Pancreas (tissue), 10 donors: ENCODE measurements at places on chromosomes 2 and 18.
A peak's percentile ranks its signal among the peaks of the same experiment; 100 is the strongest.

GRCh38 chr18:58802959-58803358, 61.7 kb upstream of the ZNF532 start:
- no peak for DNase-seq

GRCh38 chr2:136334967-136335366, 217.0 kb upstream of the CXCR4 start:
- DNase-seq, result no peak

DNA sequence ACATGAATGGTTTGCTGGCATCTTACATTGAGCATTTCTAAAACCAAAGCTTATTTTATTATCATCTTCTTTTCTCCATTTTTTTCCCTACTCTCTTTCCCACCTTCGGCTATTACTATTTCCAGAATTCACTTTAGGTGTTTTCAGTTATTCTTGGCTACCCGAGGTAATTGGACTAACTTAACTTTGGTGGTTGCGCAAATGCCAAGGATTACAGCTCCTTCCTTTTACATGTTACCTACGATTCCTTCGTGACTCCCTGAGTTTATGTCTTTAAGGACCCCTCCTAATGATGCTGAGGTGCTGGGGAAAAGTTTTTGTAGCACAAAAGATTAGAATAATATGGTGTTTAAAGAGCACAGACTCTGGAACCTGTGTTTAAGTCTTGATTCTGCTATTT, 14.3 kb downstream of the KIAA1328 start:
- DNase-seq, result no peak

- no peak for DNase-seq
Measured at GRCh38 chr2:224551693-224552092, 33.5 kb downstream of the CUL3 start.

- DNase-seq, result peak; percentile 50
Measured at GRCh38 chr2:219041252-219041651, at the start of gene CFAP65. Gene CFAP65, minus strand, starts transcription at chr2:219041516. Its CDS starts 2,468 bp downstream, at chr2:219039048.

- DNase-seq, result no peak
Measured at GRCh38 chr18:63297687-63298399, 21.7 kb downstream of the BCL2 start.

DNA sequence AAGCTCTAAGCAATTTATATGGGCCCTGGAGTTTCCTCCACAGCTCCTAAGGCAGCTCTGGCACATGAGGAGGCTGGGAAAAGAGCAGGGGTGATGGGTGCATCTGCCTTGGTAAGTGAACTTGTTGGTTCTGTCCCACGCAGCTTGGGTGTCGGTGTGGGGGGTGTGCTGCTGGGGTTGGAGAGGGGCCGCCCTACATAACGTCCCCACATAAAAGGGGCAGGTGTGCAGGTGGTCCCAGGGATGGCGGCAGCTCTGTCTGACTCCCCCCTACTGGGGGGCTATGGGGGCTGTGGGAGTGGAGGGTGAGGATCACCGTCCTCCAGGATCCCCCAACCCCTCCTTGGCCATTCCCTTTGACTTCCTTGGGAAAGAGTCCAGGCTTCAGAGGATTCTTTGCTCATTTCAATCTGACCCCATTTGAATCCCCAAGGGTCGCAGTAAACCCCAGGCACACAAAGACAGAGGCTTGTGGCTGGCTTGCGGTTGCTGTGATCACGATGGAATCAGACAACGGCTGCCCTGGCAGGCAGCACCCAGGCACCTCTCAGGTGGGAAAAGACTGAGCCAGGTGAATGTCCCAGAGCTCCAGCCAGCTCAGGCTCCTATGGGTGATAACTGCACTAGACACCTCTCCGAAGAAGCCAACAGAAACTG, 34.5 kb upstream of the CD8A start:
- DNase-seq, result no peak

GRCh38 chr2:220394433-220394832, 767.0 kb downstream of the SLC4A3 start:
- DNase-seq, result no peak

DNA sequence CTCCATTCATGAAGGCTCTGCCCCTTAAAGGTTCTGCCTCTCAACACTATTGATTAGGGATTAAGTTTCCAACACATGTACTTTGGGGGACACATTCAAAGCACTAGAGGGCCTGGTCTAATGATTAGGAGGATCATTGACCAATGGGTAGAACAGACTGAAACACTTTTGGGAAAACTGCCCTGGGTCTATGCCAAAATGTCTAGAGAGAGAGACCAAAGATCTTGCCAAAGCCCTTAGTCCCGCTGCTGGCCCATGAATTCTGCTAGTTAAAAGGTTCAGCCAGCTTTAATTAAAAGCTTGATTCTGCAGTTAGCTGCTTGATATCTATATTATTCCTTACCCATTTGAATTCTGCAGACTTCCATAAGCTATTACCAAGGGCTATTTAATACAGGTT, 613.2 kb downstream of the SLC4A3 start:
- DNase-seq, result no peak
